OCI-M1 (cell line): ENCODE measurements at places on chromosomes 5 and 9.

DNA sequence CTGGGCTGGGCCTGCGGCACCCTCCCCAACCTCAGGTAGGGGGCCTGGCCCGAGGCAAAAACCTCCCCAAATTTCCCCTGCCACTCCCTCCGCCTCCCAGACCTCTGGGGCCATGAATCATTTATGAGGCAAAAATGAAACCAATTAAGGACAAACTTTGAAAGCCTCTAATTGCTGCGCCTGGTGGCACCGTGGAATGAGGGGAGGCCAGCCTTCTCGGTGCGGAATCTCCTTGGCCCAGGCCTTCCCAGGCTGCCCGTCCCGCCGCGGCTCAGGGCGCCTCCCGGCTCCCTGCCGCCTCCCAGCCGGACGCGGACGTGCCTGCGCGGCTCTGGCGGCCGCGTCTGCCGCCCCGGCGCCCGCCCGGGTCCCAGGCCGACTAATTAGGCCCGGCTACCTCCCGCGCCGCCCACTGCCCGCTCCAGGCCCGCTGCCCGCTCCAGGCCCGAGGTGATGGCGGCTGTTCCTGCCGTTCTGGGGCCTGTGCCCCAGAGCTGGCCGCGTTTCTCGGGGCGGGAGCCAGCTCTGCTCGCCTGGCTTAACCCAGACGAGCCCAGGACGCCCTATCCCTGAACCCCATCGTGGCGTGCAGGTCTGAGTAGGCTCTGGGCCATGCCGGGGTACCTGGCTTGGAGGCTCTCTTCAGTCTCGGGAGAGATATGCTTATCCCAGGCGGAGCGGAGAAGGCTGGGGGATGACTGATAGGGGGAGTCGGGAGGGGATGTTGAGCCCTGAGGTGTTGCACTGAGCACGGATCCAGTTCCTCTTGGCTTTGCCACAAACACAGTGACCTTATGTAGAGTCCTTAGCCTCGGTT, 20.1 kb downstream of the CXXC5 start:
- peak; percentile 78 for DNase-seq

GRCh38 chr5:75348241-75348640, 11.2 kb downstream of the HMGCR start:
- no peak for DNase-seq

- DNase-seq = no peak
Observed at GRCh38 chr5:172858511-172858989, 24.5 kb downstream of the ERGIC1 start.

GRCh38 chr5:82352146-82352791, 74.1 kb upstream of the RPS23 start:
- DNase-seq = no peak

- peak; percentile 88 for DNase-seq
Observed at GRCh38 chr5:101084353-101084752, 181.3 kb upstream of the ST8SIA4 start.

GRCh38 chr5:2740876-2741555, 10.5 kb downstream of the IRX2 start:
- no peak for DNase-seq

GRCh38 chr9:106307670-106308069, 555.3 kb upstream of the ZNF462 start:
- DNase-seq = peak; percentile 63

- DNase-seq = no peak
Observed at GRCh38 chr5:1709171-1709803, 90.3 kb downstream of the MRPL36 start.

DNA sequence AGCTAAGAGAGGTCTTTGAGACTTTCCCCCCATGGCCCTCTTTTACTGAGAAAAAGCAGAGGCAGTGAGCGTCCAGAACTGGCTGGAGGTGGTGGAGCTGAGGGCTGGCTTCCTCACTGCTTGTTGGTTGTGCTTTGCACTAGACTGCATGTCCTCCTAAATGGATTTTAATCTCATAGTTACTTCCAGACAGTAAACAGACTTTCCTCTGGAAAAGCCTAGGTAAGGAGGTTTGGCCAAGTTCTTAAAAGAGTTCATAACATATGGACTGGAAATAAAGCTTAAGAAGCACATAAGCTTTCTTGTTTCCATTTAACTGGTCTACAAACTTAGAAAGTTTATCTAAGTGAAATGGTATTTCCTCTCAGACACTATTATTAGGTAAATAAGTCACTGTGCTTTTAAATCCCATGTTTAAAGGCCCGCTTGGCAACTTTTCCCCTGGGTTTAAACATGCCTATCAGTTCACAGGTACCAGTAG, 2.0 kb downstream of the ASPN start:
- DNase-seq = no peak
